ENCODE measurements at places on chromosomes 16 and 17. TPM values are rescaled to one million over a fixed set of nuclear protein-coding genes. Genes with fewer than 3 reads are reported as not detected.

Gene CD300LB
- total RNA-seq = not detected

Gene SLC16A6
- total RNA-seq = 1.2 TPM

Gene NOD2
- not detected for total RNA-seq

Gene CWC25
- total RNA-seq = 8.1 TPM

Gene COX4I1
- 712 TPM for total RNA-seq

Gene PRSS27
- total RNA-seq = 0.02 TPM

Gene DNASE1L2
- not detected for total RNA-seq

Gene PKMYT1
- 26.0 TPM for total RNA-seq

Gene PRKCB
- total RNA-seq = under 0.01 TPM

Gene CXCL16
- 7.3 TPM for total RNA-seq

Gene EPOP
- total RNA-seq = 3.2 TPM

Gene CIBAR2
- not detected for total RNA-seq

Gene TSPAN10
- 1.5 TPM for total RNA-seq

Gene CTRL
- total RNA-seq = 0.25 TPM

Gene KCNJ18
- 0.35 TPM for total RNA-seq

Gene ARHGAP44
- 0.33 TPM for total RNA-seq

Gene TMIGD1
- total RNA-seq = not detected

Gene RTN4RL1
- 1.3 TPM for total RNA-seq

Gene ACAP1
- not detected for total RNA-seq

Gene PCGF2
- 1.6 TPM for total RNA-seq

Gene METTL26
- 112 TPM for total RNA-seq

Gene TIMP2
- total RNA-seq = 59.0 TPM

Gene KRT32
- not detected for total RNA-seq

Gene PGS1
- 27.5 TPM for total RNA-seq

Gene STAT5A
- total RNA-seq = 0.35 TPM

Gene CRHR1
- total RNA-seq = 1.2 TPM

Gene KCNH4
- total RNA-seq = 0.06 TPM

Gene UMOD
- total RNA-seq = not detected

Gene SOX9
- total RNA-seq = 13.9 TPM

Gene GPT2
- total RNA-seq = 35.2 TPM

Gene PERCC1
- total RNA-seq = not detected

Gene HSD17B1
- total RNA-seq = 0.47 TPM

Gene SP6
- 0.21 TPM for total RNA-seq

Gene HS3ST4
- not detected for total RNA-seq

Gene CACNG1
- not detected for total RNA-seq

Gene ZSCAN10
- total RNA-seq = not detected

Gene TPSD1
- total RNA-seq = not detected

Gene HOXB13
- total RNA-seq = 3.8 TPM

Gene RNF222
- not detected for total RNA-seq

Gene DNAH3
- total RNA-seq = 0.12 TPM

Gene CDC6
- 48.0 TPM for total RNA-seq

Gene CACNG3
- not detected for total RNA-seq

Gene TPPP3
- total RNA-seq = not detected

Gene TP53TG3D
- total RNA-seq = 0.25 TPM

Gene PSME3IP1
- 139 TPM for total RNA-seq

Gene PNMT
- not detected for total RNA-seq

Gene PRSS33
- 0.10 TPM for total RNA-seq

Gene CD79B
- total RNA-seq = 1.1 TPM

Gene ACSM3
- total RNA-seq = 1.6 TPM

Gene SMG6
- 10.3 TPM for total RNA-seq

Gene BAIAP3
- 1.3 TPM for total RNA-seq

Gene WNT3
- total RNA-seq = 3.4 TPM

Gene ST6GALNAC2
- not detected for total RNA-seq

Gene NPIPA2
- not detected for total RNA-seq

Gene NGFR
- total RNA-seq = 0.37 TPM

Gene DOC2A
- total RNA-seq = 0.12 TPM

Gene CTRB1
- not detected for total RNA-seq
